ENCODE measurements at places on chromosomes 2 and 18. TPM values are rescaled to one million over a fixed set of nuclear protein-coding genes. Genes with fewer than 3 reads are reported as not detected.

DNA sequence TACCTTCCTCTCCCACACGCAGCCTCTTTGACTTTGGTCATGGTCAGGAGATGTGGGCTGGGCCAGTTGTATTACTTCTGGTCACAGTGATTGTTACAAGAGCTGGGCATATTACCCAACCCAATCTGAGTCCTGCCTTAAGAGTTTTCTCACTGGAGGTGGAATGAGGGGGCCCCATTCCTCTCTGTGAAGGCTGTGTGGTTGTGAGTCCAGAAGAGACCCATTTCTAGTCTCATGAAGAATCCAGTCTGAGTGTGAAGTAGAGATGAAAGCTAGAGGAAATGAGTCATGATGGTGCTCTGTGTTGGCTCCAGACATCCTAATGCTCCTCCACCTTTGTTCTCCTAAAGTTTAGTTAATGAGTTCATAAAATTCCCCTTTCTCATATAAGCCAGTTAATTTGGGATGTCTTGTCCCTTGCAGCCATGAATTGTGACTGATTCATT lies 50.8 kb upstream of the RASGRP3 start:
- no peak for DNase-seq

GRCh38 chr18:7896805-7897518 lies 329.8 kb downstream of the PTPRM start:
- no peak for DNase-seq

GRCh38 chr2:134623046-134623445 lies 95.8 kb downstream of the TMEM163 start:
- DNase-seq: no peak

DNA sequence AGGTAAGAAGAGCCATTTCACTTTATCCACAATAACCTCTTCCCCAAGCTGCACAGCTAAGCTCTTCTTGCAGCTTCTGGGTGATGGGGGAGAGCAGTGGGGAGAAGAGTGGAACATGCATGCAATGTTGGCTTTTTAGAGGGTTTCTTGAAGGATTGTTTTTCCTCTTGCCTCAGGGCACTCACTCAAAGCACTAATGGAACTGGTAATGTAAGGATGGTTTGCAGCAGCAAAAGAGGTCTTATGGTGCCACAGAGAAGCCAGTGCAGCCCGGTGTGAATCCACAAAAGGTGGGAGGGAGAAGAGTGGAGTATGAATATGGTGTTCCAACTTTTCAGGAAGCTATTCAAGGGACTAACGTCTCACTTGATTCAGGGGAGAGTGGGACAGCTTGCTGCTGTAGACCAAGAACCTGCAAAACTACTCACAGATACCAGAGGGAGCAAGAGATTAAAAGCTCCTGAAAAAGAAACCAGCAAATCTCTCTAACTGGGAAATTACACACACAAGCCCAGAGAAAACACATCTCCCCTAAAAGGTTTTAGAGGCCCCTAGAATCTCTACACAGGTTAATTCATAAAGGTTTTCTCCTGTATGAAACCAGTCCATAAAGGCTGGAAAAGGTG lies 116.4 kb downstream of the CHN1 start:
- no peak for DNase-seq

DNA sequence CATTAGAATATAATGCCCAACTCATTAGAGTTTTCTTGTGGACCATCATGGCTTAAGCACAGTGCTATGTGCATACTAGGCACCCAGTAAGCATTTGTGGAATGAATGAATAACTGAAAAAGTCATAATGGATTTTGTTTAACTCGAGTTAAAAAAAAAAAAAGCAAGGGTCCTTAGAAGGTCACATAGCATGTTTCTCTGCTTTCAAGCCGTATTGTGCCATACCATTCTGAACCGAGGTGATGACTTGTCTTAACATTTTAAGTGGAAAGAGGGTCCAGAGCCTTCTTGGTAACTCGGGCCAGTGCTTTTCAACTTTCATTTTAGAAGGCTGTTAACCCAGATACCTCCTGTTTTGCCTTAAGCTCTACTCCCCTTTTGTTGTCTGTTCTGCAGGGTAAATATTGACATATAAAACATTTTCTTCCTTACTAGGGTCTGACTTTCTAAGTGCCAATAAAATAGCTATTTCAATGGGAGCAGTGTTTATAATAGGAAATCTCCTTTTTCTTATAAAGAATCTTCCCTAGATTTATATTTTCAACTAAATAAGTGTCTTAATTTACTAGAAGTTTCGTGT lies 787 bp upstream of the ADGRF3 start:
- DNase-seq: no peak

- DNase-seq: no peak
Observed at GRCh38 chr2:74036010-74036409, 51.3 kb downstream of the TET3 start.

- DNase-seq: no peak
Observed at GRCh38 chr2:31476511-31477180, 62.1 kb upstream of the XDH start.

DNA sequence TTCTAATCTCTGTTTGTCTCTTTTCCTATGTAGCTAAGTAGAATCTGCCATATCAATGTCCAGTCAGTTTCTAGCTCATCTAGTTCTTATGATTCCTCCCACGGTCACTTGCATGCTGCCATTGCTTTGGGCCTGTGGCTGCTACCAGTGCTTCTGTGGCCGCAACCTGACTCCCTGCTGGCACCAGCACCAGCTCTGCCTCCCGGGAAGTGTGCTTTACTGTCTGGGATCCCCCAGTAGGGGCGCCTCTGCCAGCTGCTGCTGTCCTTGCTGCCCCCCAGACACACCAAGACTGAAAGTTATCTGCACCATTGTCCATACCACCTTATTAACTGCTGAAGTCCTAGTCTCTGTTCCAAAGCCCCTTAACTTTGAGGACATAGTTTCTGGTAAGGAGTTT lies 56.3 kb downstream of the RAPGEF4 start:
- no peak for DNase-seq

DNA sequence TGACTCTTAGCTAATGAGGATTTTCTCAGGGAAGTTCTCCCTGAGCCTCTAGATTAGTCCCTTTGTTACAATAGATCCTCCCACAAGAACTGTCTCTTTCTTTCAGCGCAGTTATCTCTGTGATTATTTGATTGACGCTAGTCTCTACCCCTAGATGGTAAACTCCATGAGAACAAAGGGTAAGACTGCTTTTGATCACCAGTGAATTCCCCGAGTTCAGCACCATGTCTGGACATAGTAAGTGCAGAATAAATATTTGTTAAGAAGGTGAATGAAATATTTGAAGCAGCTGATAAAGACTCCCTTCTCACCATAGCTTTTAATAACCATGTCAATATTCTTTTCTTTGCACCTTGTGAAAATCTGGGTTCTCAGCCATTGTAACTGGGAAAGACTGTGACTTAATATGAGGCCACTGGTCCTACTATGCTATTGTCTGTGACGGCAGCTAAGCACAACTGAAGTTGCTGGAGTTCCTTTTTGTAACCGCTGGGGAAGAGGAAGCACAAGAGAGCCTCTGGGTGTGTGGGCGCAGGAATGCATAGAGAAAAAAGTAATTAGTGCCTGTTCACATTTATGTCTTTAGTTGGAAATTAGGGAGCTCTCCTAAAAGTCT lies 214.7 kb downstream of the TGIF1 start:
- DNase-seq: no peak

- no peak for DNase-seq
Observed at GRCh38 chr2:154343282-154343681, 355.2 kb upstream of the KCNJ3 start.

GRCh38 chr2:165239230-165239629 lies at the start of gene SCN2A:
TSS of gene SCN2A (plus strand) at chr2:165239414. CDS start at chr2:165295824, 56,410 bp downstream.
- DNase-seq: no peak

DNA sequence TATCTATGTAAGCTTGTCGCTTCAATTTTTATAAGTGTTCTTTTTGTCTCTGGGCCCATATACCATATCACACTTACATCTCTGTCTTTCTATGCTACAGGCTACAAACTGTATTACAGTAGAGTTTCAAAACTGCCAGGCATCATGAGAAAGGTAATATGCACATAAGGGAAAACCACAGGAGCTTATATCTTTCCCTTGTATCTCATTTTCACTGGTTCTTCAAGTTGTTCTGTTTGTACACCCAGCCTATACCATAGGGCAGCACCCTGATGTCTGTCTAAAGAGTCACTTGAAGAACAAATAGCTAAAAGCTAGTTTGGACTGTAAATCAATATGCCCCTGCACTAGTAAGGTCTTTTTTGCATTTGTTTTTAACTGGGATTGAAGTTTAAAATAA lies 366.7 kb downstream of the FIGN start:
- DNase-seq: no peak

GRCh38 chr18:63140038-63140450 lies 179.5 kb downstream of the BCL2 start:
- no peak for DNase-seq

DNA sequence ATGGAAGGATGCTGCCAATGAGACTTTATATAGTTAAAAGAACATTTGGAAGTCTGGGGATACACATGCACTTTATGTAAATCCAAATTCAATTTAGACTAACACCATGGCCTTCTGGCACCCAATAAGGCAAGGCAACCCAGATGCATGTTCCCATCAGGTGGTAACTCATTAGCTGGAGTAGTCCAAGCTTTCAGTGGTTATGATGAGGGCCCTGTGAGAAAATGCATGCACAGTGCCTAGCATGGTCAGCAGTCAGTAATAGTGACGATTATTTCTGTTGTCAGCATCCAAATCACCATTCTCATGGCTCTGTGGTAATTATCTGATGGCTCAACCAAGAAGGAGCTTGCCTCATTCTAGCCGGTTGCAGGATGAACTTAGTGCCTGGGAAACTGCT lies 70.3 kb upstream of the CTLA4 start:
- no peak for DNase-seq

DNA sequence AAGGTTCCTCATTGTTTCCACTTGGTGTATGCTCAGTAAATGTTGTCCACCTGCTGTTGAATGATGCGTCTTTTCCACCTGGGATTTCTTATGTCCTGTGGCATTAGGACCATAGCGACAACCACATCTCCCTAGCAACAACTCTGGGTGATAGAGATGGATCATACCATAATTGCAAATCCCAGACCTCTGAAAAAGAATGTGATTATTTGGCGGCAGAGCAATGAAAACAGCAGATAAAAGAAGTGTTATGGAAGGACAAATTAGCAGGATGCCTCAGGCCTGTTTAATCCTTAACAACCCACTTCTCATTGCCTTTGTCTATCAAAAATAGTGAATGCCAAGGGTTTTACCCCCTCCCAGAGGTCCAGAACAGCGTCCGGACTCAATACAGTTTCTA lies 278.9 kb downstream of the TSN start:
- no peak for DNase-seq

GRCh38 chr2:132668189-132668823 lies 1.7 kb downstream of the LYPD1 start:
- DNase-seq: no peak

- DNase-seq: no peak
Observed at GRCh38 chr2:66432801-66433694, 1.9 kb upstream of the MEIS1 start.

GRCh38 chr2:178628605-178629004 lies 148.3 kb downstream of the PLEKHA3 start:
- DNase-seq: no peak

Gene SMIM21
- not detected for total RNA-seq

Gene SCRN3
- 16.9 TPM for total RNA-seq

Gene ITPRID2
- 51.9 TPM for total RNA-seq

Gene SAG
- total RNA-seq: 0.09 TPM

Gene HDAC4
- total RNA-seq: 25.2 TPM

Data from activated CD8-positive, alpha-beta memory T cell treated with anti-CD3 and anti-CD28 coated beads, Interleukin-2, amount 10 ng/mL, durations not matched to agents 7 days and 5 days (primary cell).